Activated CD4-positive, alpha-beta T cell treated with anti-CD3 and anti-CD28 coated beads, Interleukin-2, amount 50 U/mL, for 48 hours (primary cell): ENCODE measurements at places on chromosomes 4 and X.

DNA sequence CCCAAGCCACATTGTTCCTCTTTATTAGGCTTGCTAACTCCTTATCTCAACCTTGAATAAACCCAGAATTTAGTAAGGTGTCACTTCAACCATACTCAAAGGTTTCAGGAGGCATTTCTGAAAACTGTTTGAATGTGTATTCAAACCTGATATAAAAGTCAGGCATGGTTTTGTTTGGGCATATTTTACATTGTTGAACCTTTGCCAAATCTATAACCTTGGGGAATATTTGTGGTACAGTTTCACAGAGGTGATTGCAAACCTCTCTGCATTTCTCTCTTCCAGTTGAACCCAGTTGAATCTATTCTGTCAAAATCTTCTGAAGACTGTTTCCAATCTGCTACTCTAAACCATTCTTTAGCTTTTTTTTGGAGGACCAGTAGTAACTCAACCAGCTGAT is 409.0 kb downstream of the TECRL start:
- DNase-seq: no peak

GRCh38 chr4:186297013-186297645 is 31.1 kb downstream of the F11 start:
- DNase-seq: no peak

DNA sequence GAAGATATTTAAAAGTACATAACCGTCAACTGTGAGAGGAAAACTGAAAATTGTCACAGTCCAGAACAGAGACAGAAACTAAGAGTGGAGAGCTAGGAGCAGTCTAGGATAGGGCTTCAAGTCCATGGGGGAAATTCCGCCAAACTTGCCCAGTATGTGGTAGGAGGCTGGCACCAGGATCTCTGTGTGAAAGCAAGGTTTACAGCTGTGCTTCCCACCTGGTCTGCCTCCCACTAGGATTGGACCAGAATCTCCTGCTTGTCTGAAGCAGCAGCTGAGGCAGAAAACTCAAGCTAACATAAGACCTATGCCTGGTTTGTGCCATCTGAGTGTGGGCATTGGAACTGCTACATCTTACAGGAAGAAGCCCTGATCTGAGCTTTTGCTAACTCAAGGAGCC is 18.6 kb upstream of the FHL1 start:
- no peak for DNase-seq

GRCh38 chr4:159209249-159209648 is 106.4 kb downstream of the RAPGEF2 start:
- DNase-seq: no peak

DNA sequence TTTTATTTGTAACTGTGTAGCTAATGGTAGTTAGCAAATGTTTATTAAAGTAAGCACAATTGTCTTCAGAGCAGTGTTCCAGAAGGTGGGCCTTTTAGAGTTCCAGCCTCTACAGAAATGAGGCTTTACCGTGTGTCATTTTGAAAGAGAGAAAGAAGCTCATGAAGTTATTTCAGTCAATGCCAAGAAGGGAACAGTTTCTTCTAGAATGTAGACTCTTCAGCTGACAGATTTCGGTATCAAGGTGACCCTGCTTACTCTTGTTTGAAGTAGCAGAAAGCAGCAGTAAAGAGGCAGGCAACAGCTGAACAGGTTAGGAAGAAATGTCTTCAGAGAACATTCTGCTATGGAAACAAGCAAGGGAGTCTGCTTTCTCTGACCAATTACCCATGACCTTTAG is 93.6 kb downstream of the TASL start:
- no peak for DNase-seq

DNA sequence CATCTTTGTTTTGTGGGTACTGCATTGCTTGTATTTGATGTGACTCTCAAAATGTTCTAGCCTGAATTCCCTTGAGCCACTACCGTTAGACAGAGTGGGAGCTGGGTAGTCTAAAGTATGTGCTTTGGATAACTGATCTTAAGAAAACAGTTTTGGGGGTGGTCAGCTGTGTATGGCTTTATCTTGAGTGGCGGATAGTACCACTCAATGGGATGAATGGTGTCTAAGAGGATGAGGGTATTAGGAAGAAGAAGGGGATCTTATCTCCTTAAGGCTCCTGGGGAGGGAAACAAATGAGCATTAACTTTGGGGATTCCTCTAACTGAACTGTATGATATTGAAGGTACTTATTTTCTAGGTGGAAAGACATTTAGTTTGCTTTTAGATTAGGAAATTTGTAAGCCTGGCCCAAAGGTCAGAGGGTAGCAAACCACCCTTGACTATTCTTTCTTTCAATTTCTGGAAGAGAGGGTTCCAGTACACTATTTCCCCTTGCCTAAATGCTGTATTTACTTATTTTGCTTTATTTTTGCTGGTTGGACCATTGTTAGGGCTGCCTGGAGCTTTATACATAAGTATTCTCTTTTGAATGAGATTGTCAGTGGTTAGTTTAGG is 11.3 kb downstream of the BMP2K start:
- DNase-seq: no peak

GRCh38 chr4:6509587-6509986 is 37.2 kb upstream of the PPP2R2C start:
- DNase-seq: no peak

GRCh38 chr4:147336252-147336651 is 144.6 kb upstream of the EDNRA start:
- DNase-seq: no peak

- DNase-seq: no peak
Observed at GRCh38 chr4:4960574-4960973, 58.7 kb downstream of the CYTL1 start.

DNA sequence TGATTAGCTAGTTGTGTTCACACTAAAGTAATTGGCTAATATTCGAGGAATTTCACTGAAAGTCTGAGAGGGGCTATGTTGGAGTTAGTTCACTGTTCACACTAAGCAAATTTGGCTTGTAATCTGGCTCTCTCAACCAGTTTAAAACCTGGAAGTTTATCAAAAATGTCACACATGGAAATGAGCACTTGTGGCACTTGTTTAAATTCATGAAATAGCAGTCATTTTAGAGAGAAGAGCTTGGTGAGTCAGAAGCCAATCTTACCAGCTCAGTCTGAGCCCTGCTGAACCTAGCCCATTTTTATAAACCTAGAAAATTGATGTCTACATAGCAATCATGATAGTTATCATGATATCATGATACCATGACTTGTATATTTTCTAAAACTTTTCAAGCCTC is 90.7 kb upstream of the JADE1 start:
- DNase-seq: no peak

- DNase-seq: peak; percentile 48
Observed at GRCh38 chrX:153967536-153968224, 3.9 kb downstream of the HCFC1 start.

DNA sequence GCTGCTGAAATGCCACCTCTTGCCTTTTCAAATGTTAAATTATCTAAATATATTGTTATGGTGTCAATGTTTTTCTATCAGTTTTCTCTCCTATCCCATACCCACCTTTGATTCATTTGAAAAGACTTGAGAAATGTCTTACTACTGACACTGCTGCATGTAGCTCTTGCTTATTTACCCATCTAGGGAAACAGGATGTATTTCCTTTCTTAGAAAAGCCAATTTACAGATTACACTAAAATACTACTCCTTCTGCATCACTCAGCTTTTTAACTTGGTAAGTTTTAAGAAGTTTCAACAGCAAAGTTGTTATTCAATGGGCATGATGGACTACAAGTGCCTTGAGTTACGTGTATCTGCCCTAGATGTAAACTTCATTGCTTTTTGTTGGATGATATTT is 13.2 kb upstream of the KCNE5 start:
- no peak for DNase-seq

- no peak for DNase-seq
Observed at GRCh38 chr4:172207258-172207657, 394.1 kb downstream of the GALNTL6 start.

GRCh38 chr4:119025916-119026661 is 109.5 kb upstream of the MYOZ2 start:
- DNase-seq: no peak

DNA sequence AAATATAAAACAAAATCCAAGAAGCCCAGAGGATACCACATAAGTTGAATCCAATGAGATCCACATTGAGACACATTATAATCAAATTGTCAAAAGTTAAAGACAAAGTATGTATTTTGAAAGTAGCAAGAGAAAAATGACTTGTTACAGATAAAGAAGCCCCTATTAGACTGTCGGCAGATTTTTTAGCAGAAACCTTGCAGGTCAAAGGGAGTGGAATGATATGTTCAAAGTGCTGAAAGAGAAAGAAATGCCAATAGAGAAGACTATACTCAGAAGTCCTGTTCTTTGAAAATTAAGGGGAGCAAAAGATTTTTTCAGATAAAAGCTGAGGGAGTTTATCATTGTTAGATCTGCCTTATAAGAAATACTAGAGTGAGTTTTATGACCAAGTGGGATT is 148.9 kb upstream of the EPHA5 start:
- no peak for DNase-seq

GRCh38 chr4:155033604-155034003 is 174.8 kb upstream of the NPY2R start:
- no peak for DNase-seq

- no peak for DNase-seq
Observed at GRCh38 chr4:7366954-7367353, 67.8 kb downstream of the PSAPL1 start.

GRCh38 chrX:84186603-84187532 is 1.1 kb downstream of the RPS6KA6 start:
- DNase-seq: no peak

GRCh38 chrX:74232859-74233258 is 71.1 kb upstream of the ZCCHC13 start:
- no peak for DNase-seq

DNA sequence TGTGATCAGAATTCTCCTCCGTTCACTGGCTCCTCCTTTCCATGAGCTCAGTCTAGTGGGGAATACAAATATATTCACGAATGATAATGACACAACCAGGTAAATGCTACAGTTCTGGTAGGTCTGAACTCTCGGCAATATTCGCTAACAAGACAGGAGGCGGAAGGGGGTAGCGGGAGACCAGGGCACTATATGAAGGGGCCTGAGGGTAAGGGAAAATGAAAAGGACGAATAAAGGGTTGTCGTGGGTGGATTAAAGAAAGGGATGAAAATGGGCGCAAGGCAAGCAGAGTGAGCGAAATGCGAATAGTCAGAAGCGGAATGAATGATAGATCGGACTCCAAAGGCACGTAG is 743 bp downstream of the NKAP start:
- DNase-seq: no peak

- no peak for DNase-seq
Observed at GRCh38 chr4:4269856-4270255, 20.1 kb downstream of the LYAR start.

DNA sequence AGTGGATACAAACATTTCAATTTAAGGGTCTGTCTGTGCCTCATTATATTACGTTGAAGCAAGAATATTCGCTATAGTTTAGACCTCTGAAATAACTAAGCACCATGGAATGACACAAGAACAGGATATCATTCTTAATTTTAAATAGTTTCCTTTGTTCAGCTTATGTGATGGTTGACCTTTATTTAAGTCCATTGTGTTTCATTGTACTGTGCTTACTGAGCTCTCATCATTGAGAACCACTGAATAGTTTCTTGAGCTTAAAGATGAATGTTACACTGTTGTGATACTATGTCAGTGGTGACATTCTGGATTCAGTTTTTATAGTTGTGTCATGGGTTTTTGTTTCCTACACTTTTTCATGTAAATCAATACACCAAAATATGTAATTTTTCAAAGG is 239.3 kb downstream of the RPA4 start:
- no peak for DNase-seq

GRCh38 chr4:77175201-77175611 is 18.2 kb downstream of the CCNG2 start:
- no peak for DNase-seq

DNA sequence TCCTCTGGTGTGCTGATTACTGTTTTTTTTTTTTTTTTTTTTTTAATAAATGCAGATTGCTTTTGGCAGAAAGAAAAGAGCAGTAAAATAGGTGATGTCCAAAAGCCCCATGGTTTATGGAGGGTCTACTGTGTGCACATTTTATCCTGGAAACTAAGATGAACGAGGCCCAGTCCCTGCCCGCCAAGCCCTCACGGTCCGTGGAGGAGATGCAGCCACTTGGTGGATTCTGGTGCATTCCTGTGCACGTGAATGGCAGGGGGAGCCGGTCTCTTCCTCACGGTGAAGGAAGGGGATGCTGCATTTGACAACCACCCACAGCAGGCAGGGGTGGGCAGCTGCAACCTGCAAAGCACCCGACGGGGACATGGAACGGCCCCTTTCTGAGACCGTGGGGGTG is 100.2 kb upstream of the AFAP1 start:
- DNase-seq: no peak

DNA sequence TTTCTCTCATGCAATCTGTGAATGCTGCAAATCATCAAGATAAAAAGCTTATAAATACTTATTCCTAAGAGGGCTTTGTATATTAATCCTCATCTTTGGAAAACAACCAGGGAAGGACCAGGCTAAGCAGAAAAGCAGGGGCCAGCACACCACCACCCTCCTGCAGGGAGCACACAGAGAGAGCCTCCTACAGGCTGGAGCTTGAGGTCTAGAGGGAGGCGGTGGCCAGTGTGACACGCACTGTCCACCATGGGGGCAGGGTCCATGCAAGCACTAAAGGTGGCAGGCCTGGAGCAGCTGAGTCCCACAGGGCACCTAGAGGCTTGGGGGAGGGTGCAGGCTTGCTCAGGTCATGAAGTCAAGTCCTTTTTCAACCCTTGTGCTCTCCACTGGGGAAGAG is 236.9 kb downstream of the TACR3 start:
- DNase-seq: no peak

DNA sequence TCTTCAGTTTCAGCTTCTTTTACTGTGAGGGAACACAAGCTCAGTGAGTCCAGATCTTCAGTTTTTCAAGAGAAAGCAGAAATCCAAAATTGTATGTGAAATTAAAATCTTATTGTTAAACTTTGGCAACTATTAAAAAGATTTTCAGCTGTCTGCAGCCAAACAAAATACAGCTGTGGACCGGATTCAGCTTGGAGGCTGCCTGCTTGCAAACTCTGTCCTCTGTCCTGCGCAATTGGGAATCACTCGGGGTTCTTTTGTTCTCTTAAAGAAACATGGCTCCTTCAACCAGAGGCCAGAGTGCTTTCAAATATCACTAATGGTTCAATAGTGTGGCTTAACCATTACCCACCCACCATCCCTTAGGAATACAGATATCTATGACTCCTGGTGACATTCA is 201.2 kb downstream of the CHIC2 start:
- DNase-seq: no peak

DNA sequence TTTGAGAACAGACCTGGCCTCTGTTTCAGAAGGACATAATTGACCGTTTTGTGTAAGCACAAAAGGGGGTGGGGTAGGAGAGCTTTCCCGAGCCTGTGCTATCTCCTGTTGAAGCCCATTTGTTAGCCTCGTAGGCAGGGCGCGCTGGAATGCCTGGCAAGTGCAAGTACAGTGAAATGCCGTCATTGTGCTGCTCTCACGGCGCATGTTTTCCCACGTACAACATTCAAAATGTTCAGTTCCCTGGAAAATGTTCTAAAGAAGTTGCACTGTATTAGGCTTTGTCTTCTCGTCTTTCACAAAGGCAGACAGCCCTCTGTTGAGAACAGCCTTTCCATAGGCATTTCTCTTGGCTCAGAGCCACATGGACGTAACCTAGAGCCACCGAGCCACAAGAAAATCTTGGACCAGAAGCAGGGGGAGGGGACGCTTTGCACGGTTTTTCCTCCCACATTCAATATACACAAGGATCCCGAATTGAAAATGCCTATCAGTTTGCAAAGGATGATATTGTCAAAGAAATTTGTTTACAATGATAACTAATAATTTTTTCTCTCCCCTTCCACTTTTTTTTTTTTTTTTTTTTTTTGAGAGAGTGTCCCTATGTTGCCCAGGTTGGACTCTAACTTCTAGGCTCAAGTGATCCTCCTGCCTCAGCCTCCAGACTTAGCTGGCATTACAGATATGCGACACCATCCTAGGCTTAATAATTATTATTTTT is 54.6 kb upstream of the RAPGEF2 start:
- DNase-seq: no peak
